Caki2 (cell line): ENCODE measurements at places on chromosomes 3 and 15. TPM values are rescaled to one million over a fixed set of nuclear protein-coding genes. Genes with fewer than 3 reads are reported as not detected.

Gene PYGO1
- 0.96 and 1.9 TPM in 2 replicates for total RNA-seq

Gene BTLA
- total RNA-seq, result not detected in 2 replicates

DNA sequence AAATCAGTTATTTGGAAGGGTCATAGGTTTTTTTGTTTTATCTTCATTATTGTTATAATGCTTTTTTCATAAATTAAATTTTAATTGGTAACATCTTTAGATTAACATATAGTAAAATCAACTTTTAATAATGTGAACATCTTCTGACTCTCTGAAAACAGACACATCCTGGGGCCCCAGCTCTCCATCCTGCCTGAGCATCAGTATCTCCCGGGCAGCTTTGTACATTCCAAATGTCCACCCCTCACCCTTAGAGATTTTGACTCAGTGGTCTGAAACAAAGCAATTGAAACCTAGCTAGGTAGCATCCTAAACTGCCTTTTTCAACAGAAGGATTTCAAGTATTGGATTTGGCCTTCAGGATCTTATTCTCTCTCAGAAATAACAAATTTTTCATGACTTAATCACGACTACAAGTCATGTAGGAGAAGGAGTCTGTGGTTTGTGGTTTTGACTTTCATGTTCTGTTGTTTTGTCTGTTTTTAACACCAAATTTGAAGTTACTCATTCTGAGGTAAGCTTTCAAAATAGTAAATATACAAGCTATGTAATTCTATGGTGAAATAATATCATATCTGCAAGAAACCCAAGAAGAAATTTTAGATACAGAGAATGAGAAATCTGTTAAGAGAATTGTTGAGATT is 147.3 kb upstream of the UBE2E2 start:
- DNase-seq, result peak; percentile 8

DNA sequence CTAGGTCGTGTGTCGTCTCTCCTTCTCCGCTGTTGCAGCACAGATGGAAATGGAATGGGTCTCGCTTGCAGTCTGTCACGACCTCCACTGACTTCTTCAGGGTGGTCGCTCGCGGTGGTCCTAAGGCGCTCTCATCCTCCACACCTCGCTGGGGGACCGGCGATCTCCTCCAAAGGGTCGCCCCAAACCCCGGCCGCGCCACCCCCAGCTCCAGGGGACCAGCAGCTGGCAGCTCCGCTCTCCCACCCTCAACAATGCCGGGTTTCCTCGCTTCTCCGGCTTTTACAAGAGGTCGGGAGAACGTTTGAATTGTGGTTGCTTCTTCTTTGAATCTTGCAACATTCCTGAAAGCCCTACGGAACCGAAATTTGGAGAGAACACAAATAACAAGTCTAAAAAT is 25.9 kb downstream of the SERP1 start:
- no peak for DNase-seq
